ENCODE measurements at places on chromosomes 2 and 18. TPM values are rescaled to one million over a fixed set of nuclear protein-coding genes. Genes with fewer than 3 reads are reported as not detected.

DNA sequence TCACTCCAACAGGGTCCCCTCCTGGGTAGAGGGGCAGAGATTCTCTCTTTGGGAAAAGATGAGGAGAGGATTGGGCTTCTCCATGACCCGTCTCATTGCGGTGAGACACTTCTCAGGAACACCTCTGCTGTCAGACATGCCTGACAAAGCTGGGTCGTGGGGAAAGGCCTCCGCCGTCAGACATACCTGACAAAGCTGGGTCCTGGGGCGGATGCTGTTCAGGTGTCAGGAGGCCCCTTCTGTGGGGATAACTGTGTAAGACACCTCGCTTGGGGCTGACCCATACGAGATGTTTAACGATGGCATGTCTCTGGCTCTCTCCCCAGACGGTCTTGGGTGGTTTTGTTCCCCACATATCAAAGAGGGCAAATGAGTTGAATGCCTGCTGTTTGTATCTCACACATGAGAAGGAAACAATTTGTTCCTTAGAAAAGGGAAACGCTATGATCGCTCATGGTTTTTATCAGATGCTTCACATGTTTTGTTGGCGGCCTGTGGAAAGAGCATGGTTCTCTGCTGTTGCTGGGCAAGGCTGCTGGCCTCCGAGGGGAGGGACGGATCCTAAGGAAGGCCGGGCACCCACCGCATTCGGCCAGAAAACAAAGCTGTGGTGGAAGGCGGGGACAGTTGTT lies 40.8 kb upstream of the PXDN start:
- DNase-seq, result no peak

DNA sequence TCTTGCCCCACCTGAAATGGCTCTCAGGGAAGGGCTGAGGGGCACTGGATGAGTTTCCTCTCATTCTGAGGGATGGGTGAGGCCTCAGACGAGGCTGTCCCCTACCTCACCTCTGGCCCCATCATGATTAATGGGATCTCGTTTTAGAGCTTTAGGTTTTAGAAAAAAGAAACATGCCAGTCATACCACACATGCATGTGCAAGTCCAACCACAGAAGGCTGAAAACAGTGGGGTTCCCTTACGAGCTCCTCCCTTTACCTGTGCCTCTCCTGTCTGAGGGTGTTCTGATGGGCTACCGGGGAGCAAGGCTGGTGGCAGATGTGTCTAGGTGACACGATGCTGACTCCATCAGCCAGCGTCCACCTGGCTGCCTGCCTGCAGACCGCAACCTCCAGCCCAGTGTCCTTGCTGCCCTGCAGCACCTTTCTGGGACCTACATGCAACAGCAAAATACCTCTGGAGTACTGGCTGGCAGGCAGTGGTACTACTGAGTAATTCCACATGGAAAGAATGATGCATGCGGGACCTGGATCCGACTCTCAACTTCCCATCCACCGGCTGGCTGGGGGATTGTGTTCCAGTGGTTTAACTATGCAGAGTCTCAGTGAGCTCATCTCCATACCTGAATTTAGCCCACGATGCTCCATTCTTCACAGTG lies 9.1 kb upstream of the LYPD6B start:
- DNase-seq, result no peak

- no peak for DNase-seq
Measured at GRCh38 chr2:235472443-235472842, 21.4 kb upstream of the AGAP1 start.

DNA sequence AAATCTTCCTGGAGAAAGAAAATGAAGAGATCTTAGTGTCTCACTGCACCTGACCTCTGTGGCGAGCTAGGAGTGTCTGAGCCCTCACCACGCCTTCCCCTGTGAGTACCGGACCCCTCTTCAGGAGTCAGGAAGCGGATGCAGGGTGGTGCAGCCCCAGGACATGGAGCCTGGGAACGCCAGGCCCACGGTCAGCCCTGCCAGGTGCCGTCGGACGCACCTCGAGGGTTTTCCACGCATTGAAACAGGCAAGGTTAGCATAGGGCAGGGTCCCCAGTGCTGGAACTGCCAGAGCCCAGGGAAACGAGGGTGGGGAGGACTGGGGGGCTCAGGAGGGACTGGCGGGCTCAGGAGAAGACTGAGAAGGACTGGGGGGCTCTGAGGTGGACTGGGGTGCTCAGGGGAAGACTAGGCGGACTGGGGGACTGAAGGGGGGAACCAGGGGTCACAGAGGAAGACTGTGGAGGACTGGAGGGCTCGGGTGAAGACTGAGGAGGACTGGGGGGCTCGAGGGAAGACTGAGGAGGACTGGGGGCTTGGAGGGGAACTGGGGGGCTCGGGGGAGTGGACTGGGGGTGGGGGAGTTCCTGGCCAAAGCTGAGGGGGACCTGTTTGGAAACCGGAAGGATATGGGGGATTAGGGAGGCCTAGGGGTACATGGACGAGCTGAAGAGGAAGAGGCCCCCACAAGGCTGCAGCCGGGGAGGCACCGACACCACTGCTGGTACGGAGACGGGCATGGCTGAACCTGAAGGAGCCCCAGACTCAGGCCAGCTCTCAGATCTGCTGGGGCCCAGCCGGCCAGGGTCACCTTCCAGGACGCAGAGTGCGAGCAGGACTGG lies 65.2 kb upstream of the SNTG2 start:
- no peak for DNase-seq

- no peak for DNase-seq
Measured at GRCh38 chr2:58677748-58678147, 436.6 kb upstream of the FANCL start.

GRCh38 chr2:69386360-69386759 lies 667 bp downstream of the GFPT1 start:
- DNase-seq, result no peak

The SLC38A11 gene
- not detected for total RNA-seq

The MYO3B gene
- total RNA-seq, result not detected

The ANKRD30B gene
- total RNA-seq, result not detected

All from right cardiac atrium (tissue), 5 donors.